Fibroblast of mammary gland (primary cell): ENCODE measurements at places on chromosomes 11 and 22.

DNA sequence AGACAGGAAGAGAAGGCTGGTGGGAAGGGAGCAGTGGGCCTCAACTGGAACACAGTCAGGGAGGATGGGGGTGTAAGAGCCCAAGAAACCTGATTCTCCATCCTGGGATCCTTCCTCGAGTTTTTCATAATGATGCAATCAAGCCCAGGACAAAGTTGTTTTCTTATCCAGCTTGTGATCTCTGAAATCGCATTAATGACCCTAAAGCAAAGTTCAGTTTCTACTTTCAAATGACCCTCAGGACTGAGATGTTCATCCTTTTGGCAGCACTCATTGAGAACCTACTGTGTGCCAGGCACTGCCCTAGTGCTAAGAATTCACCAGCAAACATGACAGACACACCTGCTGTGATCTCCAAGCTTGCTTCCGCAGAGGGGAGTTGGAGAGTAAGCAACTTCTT lies 45.3 kb downstream of the ISX start:
- DNase-seq = no peak

DNA sequence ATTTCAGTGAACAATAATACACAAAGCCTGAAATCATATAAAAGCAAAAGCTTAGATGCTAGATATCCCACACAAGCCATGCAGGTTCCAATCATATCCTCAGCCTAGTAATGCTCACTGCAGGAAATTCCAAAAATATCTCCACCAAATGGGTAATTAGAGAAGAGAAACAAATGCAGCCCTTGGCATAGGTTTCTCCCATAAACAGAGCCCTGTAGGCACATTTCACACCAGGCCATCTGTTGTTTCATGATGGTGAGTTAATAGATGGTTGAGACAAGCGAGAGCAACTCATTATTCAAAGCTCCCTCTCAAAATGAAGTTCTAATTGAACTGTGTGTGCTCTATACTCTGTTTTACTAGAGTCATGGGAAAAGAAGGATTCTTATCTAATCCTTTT lies 154.6 kb upstream of the TRPC6 start:
- DNase-seq = no peak

DNA sequence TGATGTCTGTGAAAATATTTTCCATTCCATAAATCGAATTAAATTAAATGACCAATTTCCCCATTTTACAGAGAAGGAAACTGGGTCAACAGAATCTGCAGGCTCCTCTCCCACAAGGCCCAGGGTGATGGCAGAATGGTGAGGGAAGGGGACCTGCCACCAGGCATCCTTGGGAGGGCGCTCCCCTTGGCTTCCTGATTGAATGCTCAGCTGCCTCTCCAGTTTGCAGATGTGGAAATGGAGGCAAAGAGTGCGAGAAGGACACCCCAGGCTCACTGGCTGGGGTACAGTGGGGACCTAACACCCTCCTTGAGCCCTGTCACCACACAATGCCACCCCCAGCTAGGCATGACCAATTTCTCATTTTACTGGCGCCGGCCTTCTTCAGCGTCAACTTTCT lies 28.5 kb upstream of the CSNK1E start:
- DNase-seq = no peak

- no peak for DNase-seq
These were observed 22.6 kb downstream of the MRGPRD start for GRCh38 chr11:68958211-68958610.

GRCh38 chr11:109864834-109865547 lies 228.2 kb upstream of the ZC3H12C start:
- DNase-seq = peak; percentile 71

GRCh38 chr11:36376888-36377758 lies 81.0 kb downstream of the PRR5L start:
- DNase-seq = peak; percentile 41

- DNase-seq = peak; percentile 31
These were observed 8.7 kb upstream of the SLC5A12 start for GRCh38 chr11:26730414-26731083.

DNA sequence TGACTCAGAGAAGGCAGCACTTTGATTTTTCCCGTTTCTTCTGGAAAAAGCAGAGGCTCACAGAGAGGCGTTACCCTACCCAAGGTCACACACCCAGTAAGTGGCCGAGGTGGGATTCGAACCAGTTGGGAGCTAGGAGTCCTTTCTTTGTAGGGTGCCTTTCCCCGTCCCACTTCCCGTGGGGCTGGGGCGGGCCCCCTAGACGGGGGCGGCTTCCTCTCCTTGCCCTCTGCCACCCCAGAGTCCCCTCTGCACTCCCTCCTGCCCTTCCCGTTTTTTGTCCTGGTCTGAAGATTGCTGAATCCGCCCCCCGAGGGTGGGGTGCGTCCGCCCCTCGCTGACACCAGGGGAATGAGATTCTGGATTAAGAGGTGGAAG lies 747 bp downstream of the TPCN2 start:
- no peak for DNase-seq

DNA sequence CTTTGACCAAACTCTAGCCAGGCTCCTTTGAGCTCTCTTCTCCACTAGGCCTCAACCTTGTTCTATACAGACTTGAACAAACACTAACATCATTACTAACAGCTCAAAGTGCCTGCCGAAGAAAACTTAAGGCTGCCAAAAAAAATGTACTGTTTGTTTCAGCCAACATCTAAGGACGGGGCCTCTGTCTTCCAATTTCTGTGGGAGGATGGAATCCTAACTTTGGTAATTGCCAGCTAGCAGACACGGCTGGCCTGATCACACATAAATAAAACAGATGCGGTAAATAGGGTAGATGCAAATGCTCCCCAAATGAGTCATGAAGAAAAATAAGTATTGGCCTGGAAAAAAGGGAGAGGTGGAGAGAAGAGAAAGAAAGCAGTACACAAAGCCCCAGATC lies 394.3 kb downstream of the TMEM135 start:
- peak; percentile 75 for DNase-seq

GRCh38 chr22:50576806-50577696 lies 1.2 kb downstream of the CPT1B start:
- DNase-seq = no peak
